ENCODE measurements at places on chromosomes 1 and 21.

GRCh38 chr21:44305691-44306090 is 5.8 kb downstream of the PFKL start:
- DNase-seq, result no peak

DNA sequence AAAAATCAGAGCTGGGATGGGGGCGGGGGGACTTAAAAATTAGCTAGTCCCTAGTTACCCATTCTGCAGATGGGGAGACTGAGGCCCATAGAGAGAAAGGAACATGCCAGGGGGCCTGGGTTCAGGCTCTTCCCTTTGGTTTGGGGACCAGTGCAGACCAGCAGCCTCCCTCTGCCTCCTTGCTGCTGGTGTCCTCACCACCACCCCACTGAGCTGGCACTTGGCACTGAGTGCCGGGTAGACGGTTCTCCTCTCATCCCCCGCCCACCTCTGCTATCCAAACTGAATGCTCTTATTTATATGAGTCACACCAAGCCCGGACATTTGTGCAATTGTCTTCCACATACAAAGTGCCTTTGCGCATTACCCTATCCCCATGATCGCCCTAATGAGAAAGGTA is 39.2 kb downstream of the CAMK2N1 start:
- no peak for DNase-seq

- DNase-seq, result no peak
Observed at GRCh38 chr21:25462517-25462971, 144.7 kb downstream of the MRPL39 start.

DNA sequence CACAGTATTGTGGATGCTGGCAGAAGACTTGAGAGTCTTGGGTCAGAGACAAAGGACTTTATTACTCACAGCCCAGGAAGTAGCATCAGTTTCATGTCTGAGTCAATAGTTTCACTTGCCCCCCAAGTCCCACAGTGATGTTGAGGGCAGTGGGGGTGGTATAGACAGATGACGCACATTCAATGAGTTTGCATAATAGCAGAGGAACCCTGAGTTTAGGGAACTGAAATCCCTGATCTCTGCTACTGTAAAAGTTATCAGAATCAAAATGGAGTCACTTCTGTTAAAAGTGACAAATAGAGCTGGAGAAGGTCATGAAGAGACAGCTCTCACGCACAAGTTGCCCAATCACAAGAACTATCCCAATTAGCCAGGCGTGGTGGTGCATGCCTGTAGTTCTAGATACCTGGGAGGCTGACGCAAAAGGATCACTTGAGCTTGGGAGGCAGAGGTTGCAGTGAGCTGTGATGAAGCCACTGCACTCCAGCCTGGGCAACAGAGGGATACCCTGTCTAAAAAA is 11.5 kb upstream of the HCRTR1 start:
- DNase-seq, result no peak

- no peak for DNase-seq
Observed at GRCh38 chr1:86756062-86756406, 51.7 kb downstream of the SH3GLB1 start.

- no peak for DNase-seq
Observed at GRCh38 chr1:50257029-50257428, 148.3 kb downstream of the ELAVL4 start.

DNA sequence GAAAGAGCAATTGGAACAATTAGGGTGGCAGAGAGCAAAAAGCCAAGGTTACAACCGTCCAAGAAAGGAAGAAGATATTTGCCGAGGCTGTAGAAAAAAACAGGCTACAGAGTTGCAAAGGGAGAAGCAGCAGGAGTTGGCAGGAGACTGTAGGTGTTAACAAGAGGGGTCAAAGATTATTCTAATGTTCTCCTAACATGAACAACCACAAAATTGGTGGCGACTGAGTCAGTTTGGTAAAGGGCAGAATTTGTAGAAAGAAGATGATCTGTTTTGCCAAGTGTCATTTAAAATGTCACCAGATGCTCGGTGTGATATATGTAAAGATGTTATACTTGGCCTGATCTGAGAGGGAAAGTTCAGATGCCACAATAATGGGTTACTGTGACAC is 401 bp upstream of the PRUNE1 start:
- DNase-seq, result no peak

DNA sequence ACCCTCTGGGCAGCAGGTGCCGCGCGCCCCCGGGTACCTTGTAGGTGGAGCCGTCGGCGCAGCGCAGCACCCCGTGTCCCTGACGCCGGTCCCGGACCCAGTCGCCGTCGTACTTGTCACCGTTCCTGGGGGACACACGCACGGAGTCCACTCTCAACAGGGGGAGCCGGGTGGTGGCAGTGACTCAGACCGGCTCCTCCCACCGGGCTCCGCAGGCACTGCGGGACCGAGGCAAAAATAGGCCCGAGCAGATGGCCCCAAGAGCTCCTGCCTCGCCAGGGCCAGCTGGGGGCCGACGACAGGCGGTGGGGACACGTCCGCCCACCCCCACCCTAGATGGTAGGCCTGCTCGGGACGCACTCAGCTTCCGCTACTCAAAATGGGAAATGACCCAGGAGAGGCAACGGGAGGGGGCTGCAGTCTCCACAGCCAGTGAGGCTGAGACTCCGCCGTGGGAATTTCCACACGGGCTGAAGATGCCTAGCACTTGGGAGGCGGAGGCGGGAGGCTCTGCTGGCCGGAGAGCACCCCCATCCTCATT is 6.3 kb downstream of the MORN1 start:
- no peak for DNase-seq

DNA sequence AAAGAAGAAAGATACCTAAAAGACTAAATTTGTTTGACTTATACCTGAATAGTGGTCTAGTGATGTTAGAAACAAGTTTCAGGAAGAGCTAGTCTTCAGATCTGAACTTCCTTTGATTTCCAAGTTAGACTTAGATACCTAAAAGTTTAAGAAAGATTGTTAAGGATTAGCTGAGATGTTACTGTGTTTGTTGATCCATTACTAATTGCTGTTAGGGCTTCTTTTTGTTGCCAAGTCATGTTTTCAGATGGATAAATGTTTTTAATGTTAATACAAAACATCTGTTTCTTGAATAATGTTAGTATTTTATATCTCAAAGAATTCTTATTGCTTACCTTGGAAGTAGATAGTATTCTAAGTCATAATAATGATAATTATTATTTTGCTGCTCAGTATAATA is 11.6 kb downstream of the GNAI3 start:
- no peak for DNase-seq

- no peak for DNase-seq
Observed at GRCh38 chr21:37842163-37842919, 73.9 kb downstream of the KCNJ6 start.

- DNase-seq, result no peak
Observed at GRCh38 chr1:221308534-221309511, 429.6 kb downstream of the HLX start.

DNA sequence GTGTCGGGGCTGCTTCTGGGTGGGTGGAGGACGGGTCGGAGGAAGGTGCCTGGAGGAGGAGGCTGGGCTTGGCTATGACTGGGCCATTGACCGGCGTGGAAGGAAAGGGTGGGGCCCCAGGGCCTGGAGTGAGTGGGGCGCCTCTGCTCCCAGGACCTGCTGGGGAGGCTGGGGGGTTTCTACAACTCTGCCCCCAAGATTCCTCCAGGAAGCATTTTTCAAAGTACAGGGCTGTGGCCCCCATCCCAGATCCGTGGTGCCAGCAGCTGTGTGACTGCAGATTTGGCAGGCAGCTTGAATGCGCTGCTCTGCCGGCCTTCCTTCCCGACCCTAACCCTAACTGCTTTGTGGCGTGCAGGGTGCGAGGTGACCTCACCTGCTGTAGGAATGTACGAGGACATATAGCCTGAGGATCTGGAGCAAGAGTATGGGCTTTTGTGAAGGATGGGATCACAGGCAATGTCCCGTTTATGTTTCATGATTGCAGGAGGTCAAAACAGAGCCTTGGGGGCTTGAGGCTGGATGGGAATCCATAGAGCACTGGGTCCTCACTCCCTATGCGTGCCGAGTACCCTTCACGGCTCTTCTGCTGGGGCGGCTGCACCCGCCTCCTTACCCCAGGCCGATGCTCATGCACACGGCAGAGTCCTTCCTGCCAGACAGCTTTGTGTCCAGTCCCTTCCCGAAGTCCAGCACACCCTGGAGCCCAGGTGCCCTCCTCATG is 24.7 kb downstream of the TRPM2 start:
- DNase-seq, result no peak

- no peak for DNase-seq
Observed at GRCh38 chr1:39927538-39927937, 25.8 kb upstream of the MYCL start.

DNA sequence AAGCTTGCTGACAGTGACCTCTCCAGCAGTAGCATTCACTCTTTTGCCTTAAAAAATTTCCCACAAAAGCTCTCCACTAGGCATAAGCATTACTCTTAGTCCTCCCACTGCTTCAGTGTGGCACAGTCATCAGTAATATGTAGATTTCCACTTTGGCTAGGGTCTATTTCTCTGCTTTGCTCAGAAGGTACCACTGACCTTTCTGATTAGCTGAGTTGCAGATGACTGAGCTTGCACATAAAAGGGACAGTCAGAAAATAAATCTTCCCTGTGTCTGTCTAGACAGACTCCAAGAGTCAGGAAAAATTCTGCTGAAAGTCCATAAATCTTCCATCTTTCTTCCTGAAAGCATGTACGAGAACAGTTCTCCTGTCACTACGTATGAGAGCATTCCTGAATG is 56.6 kb upstream of the APP start:
- DNase-seq, result no peak

- DNase-seq, result no peak
Observed at GRCh38 chr1:9097947-9098705, 28.7 kb upstream of the SLC2A5 start.

DNA sequence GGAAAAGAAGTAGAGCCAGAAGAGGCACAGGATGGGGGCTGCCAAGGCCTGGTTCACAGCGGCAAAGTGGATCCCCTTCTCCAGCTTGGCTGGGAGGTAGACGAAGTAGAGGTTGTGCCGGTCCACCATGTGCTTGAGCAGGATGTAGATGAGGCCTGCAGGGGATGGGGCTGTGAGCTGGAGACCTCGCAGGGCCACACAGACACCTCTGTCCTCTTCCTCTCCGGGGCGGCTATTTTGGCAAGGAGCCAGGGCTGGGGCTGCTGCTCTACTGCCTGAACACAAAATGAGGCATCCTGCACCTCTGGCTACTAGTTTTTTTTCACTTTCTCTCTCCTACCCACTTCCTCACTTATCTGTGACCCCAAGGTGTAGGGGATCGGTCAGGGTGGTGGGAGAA is 32.3 kb downstream of the TMEM63A start:
- DNase-seq, result no peak

GRCh38 chr1:32858791-32859190 is 11.9 kb downstream of the FNDC5 start:
- DNase-seq, result no peak

DNA sequence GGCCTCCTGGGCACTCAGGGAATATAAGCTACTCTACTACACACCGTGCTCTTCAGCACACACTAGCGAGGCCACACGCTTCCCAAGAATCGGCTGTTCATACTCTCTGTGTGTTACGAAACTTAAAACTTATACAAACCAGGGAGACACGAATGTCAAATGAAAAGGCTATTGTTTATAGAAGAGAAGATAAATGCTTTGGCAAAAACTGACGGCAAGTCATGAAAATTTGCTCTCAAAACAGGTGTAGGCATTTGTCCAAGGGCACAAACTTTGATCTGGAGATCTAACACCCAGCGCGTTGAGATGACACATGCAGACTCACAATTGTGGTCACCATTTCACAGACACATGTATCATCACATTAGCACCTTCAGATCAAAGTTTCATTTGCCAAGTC is 46.1 kb downstream of the USP48 start:
- DNase-seq, result no peak

DNA sequence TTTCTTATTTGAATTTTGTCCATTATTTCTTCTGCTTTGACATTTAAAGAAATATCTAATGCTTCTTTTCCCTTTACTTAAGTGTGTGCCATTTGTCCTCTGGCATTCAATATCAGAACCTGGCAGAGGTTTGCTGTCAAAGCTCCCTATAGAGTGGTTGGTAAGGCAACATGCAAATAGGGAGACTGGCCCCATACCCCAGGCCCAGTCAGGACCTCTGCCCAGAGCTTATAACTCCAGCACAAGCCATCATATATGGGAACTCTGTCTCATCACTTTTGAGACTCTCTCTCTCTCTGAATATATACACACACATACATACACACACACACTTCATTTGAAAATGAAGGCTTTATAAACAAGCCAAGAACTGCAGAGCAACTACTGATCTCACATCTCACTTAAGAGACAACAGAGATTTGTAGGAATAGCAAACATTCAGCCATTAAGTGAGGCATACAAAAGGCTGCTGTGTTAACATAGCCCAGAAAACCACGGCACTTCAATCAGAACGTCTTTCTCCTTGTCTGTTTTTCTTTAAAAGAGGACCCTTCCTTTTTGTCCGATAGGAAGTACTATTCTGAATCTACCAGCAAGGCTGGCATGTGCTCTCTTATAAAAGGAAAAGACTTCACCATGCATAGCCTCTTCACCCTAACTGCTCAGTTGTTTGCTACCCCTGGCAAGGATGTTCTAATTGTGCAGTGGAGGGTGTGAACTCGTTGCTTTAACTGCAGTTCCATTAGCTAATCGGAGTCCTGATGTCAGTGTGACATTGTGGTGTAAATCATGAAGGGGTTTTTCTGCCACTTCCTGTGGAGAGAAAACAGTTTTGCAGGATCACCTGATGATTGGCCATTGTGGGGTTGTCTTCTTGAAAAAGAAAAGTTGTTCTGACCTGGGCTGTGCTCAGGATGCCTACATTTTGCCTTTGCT is 101.7 kb downstream of the NR5A2 start:
- no peak for DNase-seq

- DNase-seq, result no peak
Observed at GRCh38 chr21:17044696-17045095, 468.1 kb upstream of the CXADR start.

- DNase-seq, result no peak
Observed at GRCh38 chr1:72442262-72442661, 159.9 kb upstream of the NEGR1 start.

- no peak for DNase-seq
Observed at GRCh38 chr1:227466039-227466645, 97.2 kb upstream of the ZNF678 start.
